ENCODE measurements at places on chromosomes 16 and 17.

GRCh38 chr16:53955221-53955875 is 251.4 kb downstream of the FTO start:
- no peak for DNase-seq

- no peak for DNase-seq
These were observed 33.2 kb upstream of the TEX2 start for GRCh38 chr17:64296246-64296645.

- DNase-seq, result no peak
These were observed 4.7 kb downstream of the ABAT start for GRCh38 chr16:8679151-8679550.

GRCh38 chr17:36468903-36469635 is 17.4 kb upstream of the ZNHIT3 start:
- DNase-seq, result peak; percentile 9

GRCh38 chr16:85918436-85918835 is 19.5 kb downstream of the IRF8 start:
- DNase-seq, result no peak

Data from ACHN (cell line).